ENCODE measurements at places on chromosomes 4 and X.
A peak's percentile ranks its signal among the peaks of the same experiment; 100 is the strongest.

GRCh38 chr4:159111416-159111815 is 8.5 kb downstream of the RAPGEF2 start:
- DNase-seq, result no peak

DNA sequence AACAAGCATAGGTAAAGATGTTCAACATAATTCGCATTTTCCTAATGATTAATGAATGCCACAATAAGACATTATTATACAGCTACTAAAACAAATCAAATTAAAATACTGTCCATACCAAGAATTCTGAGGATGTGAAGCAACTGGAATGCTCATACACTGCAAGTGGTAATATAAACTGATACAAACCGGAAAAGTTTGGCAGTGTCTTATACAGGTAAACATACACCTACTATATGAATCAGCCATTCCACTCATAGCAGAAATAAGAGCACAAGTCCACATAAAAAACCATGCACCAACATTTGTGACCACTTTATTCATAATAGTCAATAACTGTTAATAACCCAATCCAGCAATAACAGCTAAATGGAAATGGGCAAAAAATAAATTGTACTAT is 79.3 kb downstream of the FBXW7 start:
- DNase-seq, result no peak

GRCh38 chrX:15321447-15321846 is 6.0 kb upstream of the ASB11 start:
- DNase-seq, result no peak

GRCh38 chr4:138199568-138200235 is 42.4 kb downstream of the SLC7A11 start:
- no peak for DNase-seq

DNA sequence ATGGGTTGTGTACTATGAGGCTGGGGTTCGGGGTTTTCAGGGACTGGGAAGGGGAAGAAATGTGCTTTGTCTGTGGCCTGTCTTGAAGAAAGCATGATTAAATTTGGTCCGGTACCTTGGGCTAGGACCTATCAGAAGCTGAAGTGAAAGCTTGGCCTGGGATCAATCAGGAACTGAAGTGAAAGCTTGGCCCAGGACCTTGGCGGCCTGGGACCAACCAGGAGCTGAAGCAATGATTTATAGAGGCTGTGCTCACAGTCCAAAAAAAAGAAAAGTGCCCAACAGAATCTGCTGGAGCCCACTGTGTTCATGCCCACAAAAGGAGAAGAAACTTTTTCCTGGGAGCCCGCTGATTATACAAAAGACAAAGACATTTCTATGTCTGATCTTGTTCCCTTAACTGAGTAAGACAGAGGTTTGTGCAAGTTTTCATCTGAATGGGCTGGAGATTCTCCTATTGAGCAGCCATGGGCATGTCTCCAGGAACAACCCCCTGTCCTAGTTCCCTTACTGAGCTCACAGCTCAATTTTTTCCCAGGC is 1427.9 kb downstream of the FAM133A start:
- no peak for DNase-seq

GRCh38 chrX:39866229-39866628 is 231.5 kb downstream of the BCOR start:
- DNase-seq, result no peak

GRCh38 chrX:124346117-124346876 is at the start of gene SH2D1A:
TSS of gene SH2D1A (plus strand) at chrX:124346563. CDS start at chrX:124346643, 80 bp downstream.
- DNase-seq, result no peak

DNA sequence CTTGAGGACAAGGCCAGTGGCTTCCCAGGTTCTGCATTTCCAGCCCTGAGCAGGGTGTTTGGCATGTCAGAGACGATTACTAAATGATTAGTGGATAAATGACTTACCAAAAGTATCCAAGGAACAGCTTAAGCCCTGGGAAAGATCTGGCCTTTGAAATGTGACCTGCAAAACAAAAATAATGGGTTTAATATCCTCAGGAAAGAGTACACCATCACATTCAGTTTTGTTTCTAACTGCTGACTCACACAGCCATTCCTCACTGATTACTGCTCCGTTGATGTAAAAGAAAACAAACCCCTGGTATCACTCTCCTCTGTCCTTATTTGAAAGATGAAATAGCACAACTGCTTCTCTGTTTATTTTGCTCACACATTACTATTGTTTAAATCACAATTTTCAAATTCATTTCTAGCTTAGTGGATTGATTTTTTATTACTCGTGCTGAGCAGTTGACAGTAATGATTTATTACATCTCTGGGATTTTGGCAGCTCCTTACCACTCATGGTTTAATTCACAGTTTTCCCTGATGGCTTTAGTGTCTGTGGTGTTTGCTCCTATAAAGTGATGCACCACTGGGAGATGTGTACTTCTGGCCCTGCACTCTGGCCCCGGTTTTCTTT is 117.0 kb downstream of the CBLL2 start:
- no peak for DNase-seq

GRCh38 chr4:22129454-22130029 is 181.0 kb upstream of the KCNIP4 start:
- DNase-seq, result no peak

DNA sequence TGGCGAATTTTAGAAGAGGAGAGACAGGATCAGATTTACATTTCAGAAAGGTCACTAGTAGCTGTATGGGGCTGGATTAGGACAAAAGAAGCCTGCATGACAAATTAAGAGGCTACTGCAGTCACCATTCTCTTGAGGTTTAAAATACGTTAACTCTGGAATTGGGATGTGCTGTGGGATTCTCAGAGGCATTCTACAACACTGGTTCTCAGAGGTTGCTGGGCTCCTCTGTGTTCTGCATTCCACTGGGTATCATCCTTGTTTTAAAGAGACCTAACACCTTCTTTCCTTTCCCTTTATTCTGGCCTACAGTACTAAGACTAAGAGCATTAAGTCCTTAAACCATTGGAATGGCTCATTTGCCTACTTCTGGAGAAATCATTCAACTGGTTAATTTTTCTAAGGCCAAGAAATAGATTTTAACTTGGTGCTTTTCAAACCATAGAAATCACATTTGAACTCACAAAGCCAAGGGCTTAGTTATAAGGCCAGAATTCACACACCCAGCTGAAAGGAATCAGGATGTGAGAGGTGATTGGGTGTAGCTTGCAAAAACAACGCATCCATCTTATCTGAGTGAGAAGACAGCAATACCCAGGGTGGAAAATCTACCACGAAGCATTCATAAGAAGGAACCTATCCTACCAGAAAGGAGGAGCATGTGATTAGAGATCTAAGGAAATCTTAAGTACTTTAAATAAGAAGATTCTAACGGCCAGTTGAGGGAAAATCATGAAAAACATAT is 116.6 kb downstream of the SHISA3 start:
- DNase-seq, result no peak

DNA sequence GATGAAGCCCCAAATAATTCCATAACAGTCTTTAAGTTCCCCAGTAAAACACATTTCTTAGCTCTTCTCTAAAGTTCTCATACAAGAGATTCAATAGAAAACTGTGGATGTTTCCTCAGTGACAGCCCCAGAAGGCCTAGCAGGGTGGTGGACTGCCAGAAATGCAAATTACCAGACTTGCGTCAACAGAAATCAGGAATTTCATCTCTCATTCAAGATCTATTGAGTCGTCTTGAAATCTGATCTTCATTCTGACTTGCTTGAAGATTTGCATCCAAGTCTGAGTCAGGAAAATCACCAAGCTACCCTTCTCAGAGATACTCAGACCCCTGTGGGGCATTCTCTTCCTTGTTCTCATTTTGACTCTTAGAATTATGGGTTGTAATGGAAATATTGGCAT is 68.9 kb upstream of the NDP start:
- DNase-seq, result no peak

- DNase-seq, result no peak
Measured at GRCh38 chrX:39267176-39267575, 465.9 kb downstream of the MID1IP1 start.

DNA sequence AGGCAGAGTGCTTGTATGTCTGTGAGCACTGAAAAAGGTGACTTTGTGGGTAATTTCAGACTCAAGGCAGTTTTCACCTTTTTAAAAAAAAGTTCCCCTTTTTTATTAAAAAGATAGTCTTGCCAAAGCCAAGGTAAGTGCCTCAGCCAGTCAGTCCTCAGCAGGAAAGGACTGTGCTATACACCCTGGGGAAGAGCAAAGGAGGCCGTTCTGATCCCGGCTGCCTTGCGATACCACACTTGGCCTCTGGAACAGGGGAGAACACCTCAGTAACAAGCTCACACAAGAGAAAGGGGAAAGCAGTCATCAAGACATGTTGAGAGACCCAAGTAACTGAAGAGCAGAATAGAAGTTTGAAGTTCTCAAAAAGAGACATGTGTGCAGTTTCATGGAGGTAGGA is 541.7 kb downstream of the BCOR start:
- no peak for DNase-seq

- DNase-seq, result no peak
Measured at GRCh38 chrX:108070891-108071290, 20.5 kb downstream of the PSMD10 start.

- DNase-seq, result no peak
Measured at GRCh38 chrX:30530606-30531005, 47.0 kb downstream of the TASL start.

- no peak for DNase-seq
Measured at GRCh38 chr4:120829113-120829831, 93.3 kb downstream of the PRDM5 start.

DNA sequence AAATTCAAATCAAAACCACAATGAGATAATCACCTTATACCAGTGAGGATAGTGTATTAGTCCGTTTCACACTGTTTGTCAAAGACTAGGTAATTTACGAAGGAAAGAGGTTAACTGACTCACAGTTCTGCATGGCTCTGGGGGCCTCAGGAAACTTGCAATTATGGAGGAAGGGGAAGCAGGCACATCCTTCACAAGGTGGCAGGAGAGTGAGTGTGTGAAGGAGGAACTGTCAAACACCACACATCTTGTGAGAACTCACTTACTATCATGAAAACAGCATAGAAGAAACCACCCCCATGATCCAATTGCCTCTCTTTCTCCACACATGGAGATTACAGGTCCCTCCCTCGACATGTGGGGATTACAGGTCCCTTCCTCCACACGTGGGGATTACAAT is 54.7 kb upstream of the TRPC5 start:
- DNase-seq, result no peak

GRCh38 chrX:23851544-23851943 is 56.2 kb downstream of the APOO start:
- DNase-seq, result no peak

- DNase-seq, result no peak
Measured at GRCh38 chrX:34147345-34147744, 15.2 kb upstream of the FAM47A start.

DNA sequence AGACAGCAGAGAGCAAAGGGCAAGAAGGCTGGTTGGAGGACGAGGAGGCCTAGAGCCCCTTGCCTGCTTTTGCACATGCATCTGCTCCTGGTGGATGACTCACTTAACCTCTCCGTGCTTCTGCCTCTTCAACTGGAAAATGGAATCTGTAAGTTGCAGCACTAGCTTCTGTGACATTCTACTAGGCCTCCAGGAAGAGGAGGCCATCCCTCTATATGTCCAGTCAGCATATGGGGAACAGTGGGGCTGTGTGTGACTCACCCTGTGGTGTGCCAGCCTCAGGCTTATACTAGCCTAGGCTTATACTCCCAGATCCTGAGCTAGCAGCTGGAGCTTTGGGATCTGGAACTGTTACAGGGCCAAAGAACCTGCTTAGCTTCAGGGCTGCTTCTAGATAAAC is 36.0 kb downstream of the RTL9 start:
- no peak for DNase-seq

DNA sequence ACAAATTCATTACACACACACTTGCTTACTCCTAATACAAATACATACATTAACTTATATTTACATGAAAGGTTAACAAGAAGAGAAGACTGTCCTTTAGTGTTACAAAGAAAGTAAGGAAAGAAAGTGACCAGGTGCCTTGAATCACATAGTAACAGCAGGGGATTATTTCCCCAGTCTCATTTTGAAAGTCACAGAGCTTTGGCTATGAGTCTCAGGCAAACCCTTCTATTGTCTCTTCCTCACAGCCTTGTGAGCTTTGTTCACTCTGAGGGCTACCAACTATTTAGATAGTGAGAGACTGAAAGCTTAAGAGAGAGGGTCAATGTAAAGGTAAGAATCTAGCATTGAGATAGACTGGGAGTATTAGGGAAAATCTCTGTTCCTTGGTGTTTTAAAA is 161.6 kb downstream of the NPNT start:
- no peak for DNase-seq

GRCh38 chr4:10456595-10457254 is 501 bp downstream of the ZNF518B start:
- peak; percentile 30 for DNase-seq

DNA sequence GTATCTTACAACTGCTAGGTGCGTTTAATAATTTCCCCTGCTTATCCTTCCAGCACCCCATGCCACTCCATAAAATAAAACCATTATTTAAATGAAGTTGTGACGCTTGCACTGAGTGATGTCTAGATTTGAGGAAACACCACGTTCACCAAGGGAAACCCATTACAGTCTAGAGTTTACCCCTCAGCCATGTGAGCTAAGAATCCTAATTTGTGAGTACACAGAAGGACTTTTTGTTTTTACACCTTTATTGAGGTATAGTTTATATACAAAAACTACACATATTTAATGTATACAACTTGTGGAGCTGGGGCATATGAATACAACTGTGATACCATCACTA is 326.8 kb downstream of the RAPGEF2 start:
- no peak for DNase-seq

DNA sequence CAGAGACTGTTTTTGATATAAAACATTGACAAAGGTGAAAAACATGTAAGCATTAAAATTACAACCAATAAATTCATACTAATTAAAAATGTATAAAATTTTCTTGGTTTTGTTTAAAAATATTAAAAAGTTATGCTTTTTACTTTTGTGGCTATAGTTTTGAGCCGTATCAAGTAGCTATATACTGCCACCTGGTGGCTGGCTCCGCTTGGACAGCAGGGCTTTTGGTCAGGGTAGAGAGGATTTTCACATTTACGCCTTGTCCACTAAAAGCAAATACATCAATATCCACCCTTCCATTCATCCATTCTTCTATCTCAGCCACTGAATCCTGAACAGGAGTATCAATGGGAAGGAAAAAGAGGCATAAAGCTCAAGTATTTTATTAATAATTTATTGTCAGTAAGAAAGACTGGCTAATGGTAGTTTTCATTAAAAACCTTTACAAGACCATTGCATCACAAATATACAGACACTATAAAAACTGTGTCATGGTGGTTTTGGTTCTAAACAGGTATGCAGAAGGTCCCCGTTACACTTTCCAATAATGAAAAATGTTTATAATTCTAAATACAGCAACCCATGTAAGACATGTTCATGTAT is 32.1 kb upstream of the MTNR1A start:
- peak; percentile 41 for DNase-seq

All from stimulated activated CD8-positive, alpha-beta memory T cell treated with anti-CD3 and anti-CD28 coated beads, Interleukin-12 subunit alpha, Interleukin-12 subunit beta, amount 100 ng/mL, for 1 hour (primary cell).